ENCODE measurements at places on chromosomes 5 and 9.
A peak's percentile ranks its signal among the peaks of the same experiment; 100 is the strongest.

GRCh38 chr9:128610897-128611296 is 45.8 kb downstream of the DYNC2I2 start:
- peak; percentile 16 for DNase-seq

DNA sequence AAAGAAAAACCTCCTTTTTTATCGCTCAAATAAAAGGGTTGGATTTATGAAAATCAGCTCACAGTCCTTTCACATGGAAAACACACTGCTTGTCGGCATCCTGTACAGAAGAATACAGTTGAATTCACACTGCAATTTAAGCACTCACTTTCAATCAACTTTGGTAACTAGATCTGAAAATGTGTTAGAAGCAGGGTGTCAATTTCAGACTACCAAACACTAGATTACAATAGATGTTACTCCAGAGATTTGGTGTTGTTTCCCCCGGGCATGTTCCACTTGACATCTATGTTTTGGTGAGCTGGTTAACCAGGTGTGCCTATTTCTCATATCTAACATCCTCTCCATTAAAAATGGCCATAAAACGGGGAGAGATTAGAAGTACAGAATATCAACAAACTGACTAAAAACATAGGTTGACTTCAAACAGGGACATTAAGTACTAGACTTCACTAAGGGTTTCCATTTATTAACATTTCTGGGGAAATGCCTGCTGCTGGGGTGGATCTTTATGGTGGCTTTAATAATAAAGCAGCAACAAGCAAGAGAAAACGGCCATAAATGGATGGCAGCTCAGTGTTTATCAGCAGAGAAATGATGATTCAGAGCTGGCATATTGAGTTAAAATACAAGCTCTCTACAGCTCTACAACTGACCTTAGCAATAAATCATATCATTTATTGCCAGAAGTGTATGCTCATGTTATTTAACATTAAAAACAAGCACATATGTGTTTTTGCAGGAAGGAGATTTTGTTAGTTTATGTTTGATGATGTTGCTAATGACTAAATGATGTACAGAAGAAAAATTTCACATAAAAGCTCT is 158.8 kb downstream of the SLF1 start:
- DNase-seq = no peak

DNA sequence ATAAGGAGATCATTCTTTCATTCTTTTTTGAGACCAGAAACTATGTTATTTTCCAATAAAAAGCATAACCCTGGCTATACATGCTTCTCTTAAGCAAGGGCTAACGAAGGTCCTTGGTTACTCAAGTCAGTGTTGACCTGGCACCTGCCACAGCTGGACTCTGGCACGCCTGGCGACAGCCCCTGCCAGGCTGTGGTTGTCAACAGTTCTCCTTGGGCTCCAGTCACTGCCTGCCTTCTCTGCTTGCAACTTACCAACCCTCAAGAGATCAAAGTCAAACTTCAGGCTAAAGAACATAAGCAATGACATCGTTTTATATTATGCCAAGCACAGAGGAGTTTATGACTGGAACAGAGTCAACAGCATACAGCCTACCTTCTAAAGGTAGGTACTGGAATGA is 61.4 kb upstream of the TBC1D9B start:
- no peak for DNase-seq

DNA sequence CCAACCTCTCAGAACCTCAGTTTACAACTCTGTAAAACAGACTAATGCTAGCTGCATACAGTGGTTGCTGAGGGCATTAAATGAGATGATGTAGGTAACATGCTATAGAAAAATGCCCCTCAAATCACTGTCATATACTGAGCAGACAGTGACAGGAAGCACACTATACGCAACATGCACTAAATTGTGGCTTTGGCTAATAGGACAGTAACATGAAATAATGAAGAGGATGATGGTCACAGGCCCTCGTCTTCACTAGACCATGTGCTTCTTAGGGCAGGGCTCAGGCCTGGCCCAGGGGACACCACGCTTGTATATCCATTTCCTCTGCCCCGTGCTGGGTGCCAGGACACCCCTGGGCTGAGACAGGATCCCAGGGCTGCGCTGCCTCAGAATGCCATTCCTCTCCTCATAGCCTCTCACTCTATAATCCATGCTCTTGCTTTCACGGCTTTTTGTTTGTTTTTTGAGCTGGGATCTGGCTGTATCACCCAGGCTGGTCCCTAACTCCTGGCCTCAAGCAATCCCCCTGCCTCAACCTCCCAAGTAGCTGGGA is 18.9 kb downstream of the CSF1R start:
- DNase-seq = no peak

- no peak for DNase-seq
Observed at GRCh38 chr5:58854441-58854840, 271.6 kb downstream of the RAB3C start.

GRCh38 chr5:91266184-91266705 is 116.9 kb downstream of the ARRDC3 start:
- peak; percentile 26 for DNase-seq
